NCI-H2107 (cell line): ENCODE measurements at places on chromosomes 6 and 20.

- DNase-seq, result no peak
These were observed 56.1 kb downstream of the ADAT2 start for GRCh38 chr6:143394389-143394788.

- DNase-seq, result no peak
These were observed 142.1 kb downstream of the TAF4 start for GRCh38 chr20:61923371-61924166.

DNA sequence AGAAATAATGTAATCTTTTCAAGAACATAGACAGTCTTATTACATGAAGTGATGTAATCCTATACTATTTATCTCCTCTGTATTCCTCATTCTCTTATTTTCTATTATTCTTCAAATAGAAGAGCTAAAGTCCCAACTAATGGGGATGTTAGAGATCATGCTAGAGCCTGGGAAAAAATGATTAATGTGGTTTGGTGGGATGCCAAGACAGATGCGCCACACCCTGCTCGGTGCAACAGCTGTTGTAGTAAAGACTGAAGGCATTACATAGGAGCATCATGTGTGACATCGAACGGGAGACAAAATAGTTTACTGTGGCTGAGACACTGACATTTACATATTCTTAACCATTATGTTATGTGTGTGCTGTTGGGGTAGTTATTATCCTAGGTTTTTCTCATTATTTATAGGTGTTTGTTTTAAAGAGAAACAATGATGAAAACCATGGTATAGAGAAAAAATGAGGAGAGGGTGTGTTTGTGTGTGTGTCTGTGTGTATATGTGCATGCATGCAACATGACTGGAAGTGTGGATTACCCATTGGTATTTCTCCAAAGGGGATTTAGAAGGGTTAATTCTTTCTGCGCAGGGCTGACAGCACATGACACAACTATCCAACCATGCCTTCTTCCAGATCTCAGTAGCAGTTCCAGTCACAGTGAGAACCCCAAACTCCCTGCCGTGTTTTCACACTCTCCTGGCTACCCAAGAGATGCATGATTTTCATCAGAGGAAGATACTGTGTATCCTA is 155.3 kb downstream of the EYA4 start:
- DNase-seq, result no peak

DNA sequence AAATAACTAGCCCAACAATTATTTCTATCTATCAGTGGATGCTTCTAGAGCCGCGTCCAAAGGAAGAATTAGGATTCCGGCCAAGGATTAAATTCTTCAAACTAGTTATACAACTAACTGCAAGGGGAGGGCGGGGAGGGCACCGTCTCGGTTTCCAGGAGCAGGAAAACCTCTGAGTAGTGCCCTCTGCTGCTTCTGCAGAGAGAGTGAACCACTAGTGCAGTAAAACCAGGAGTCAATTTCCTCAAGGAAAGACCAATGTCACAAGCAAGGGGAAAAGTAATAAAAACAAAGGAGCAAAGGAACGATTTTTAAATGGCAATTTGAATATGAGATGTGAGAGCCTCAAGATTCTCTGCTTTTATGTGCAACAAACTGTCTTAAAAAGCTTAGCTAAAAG is 16.5 kb upstream of the UBE2J1 start:
- DNase-seq, result no peak

DNA sequence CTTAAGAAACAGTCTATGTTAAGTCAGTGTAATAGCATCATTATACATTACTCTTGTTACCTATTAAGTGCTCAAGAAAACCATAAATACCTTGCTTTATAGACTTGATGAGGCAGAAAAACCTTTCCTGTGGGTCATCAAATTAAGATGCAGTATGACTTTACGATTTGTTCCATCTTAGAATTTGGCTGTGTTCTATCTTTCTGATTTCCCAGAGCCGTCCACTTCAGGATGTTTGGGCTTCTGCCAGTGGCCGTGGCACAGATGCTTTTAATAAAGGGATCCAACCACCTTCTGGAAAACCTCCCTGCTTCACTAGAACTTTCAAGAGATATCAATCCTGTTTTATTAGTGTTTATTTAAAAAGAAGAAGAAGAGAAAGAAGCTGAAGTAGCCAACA is 71.2 kb downstream of the PDE7B start:
- no peak for DNase-seq

DNA sequence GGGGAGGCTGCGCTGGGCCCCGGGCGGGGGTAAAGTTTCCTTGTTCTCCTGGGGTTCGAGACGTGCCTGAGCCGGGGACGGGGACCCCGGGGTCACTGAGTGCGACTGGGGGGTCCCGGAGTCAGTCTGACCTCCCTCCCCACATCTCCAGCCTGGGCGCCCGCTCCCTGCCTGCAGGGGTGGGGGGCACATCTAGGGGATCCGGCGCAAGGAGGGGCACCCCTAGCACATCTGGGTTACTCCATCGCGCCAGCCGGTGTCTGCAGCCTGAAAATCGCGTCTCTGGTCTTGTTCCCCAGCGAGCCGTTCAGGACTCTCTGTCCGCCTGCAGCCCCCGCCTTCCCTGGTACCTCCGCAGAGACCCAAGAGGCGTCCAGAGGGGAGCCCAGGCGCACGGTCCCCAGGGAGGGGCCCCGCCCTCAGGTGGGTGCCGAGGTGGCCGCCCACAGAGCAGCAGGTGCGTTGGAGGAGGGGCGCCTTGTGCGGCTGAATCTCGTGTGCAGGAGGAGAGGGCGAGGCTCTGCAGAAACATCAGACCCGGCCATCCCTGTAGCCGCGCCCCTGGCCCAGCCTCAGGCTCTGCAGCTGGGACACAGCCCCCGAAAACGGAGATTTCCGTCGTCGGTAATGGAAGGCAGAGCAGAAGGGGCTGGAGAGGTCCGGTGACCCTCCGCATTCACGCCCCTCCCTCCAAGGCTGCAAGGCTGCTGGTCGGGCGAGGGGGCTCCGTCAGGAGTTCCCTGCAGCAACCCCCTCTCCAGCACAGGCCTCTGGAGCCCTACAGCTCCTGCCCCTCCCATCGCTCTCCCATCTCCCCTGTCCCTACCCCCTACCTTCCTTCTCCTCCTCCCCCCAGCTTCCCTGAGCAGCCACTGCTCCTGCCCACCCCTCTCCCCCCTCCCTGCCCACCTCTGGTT is 628 bp upstream of the CHRNA4 start:
- DNase-seq, result peak; percentile 77

- DNase-seq, result no peak
These were observed 572.7 kb downstream of the DHX35 start for GRCh38 chr20:39534846-39535245.

DNA sequence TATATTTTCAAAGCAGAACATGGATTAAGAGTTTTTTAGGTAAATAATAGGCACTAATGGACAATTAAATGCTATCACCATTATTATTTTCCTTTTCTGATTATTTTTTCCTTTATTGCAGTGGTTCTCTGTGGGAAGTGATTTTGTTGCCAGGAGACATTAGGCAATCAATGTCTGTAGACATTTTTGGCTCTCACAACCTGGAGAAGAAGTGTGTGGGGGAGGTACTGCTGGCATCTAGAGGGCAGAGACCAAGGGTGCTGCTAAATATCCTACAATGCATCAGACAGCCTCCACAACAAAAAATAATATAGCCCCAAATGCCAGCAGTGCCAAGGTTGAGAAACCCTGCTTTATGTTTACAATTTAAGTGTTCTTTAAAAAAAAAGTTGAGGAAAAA is 8.3 kb downstream of the IFNGR1 start:
- DNase-seq, result no peak

DNA sequence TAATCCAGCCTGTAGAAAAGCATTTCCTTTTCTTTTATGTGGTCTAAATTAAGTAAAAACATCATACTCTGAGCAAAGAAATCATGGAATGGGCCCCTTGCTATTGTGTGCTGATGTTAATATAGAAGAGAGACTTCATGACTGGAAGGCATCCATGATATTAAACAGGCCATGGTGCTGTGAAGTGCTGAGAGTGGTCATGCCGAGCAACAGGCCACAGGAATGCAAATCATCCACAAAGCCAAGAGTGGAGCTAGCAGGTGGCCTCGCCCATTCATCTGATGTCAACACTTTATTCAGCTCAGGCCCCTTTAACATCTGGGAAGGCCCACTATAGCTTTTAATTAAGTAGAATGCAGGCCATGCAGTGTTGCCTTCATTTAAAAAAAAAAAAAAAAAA is 115.2 kb upstream of the HMGCLL1 start:
- no peak for DNase-seq

DNA sequence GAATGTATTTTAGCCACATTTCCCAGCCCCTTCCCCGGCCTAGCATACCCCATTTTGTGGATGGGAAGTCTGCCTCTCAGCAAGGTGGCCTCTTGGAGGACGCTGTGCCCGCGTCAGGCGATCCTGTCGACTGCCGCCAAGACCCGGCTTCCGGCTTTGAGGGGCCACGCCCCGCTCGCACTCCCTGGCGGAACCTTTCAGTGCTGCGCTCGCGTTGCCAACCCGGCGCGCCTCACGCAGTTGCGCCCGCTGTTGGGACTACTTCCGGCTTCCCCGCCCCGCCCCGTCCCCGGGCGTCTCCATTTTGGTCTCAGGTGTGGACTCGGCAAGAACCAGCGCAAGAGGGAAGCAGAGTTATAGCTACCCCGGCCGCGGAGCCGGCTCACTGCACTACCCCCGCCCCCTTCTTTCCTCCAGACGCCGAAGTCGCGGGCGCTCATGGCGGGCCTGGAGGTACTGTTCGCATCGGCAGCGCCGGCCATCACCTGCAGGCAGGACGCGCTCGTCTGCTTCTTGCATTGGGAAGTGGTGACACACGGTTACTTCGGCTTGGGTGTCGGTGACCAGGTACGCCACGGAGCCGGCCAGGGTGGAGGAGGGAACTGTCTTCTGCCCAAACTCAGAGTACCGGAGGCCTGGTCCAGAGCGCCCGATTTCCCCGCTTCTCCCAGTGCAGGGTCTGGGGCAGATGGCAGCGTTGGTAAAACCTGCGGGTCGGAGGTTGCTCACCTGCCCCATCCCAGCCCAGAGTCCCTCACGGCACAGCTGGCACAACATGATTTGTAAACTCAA is at the start of gene PSMF1:
TSS of gene PSMF1 (plus strand) at position 267 of the 792 bp plus-strand sequence. CDS start at position 439, 172 bp downstream.
- peak; percentile 66 for DNase-seq

GRCh38 chr6:132684272-132684671 is 25.3 kb upstream of the TAAR1 start:
- no peak for DNase-seq

GRCh38 chr6:144219056-144219685 is 66.0 kb upstream of the UTRN start:
- DNase-seq, result no peak
